Activated CD8-positive, alpha-beta T cell treated with anti-CD3 and anti-CD28 coated beads for 36 hours (primary cell): ENCODE measurements at places on chromosomes 5 and 9. TPM values are rescaled to one million over a fixed set of nuclear protein-coding genes. Genes with fewer than 3 reads are reported as not detected.

DNA sequence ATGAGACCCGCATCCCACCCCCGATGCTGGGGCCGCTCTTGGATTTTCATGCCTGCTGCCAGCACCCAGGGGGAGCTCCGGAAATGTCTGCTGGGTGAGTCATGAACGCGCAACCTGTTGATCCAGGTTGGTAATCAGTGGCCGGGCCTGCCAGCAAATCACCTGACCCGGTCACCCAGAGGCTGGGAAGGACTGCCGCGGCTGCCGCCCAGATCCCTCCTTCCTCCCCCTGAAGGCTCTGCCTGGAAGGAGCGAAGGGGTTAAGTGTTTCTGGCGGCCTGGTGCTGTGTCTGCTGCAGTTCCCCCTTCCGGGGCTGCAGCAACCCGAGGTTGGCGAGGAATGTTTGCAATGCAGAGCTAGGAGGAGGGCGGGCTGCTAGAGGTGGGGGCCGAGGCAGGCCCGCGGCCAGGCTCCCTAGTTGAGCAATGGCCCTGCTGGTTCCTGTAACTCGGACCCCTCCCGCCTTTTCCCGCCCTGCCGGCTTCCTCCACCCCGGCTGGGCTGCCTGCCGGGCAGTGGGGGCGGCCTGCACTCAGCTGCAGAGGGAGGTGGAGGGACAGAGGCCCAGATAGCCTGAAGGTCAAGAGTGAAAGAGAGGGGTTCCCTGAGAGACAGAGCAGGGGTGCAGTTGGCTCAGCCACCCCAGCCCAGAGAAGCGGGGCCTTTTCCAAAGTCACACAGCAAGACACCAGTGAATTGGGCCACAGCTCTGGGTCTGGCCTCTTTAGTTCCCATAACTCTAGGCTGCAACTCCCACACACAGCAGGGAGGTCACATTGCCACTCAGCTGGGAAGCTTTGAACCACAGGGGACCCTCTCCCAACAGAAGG lies 156.3 kb upstream of the IER5L start:
- peak; percentile 67 for DNase-seq

DNA sequence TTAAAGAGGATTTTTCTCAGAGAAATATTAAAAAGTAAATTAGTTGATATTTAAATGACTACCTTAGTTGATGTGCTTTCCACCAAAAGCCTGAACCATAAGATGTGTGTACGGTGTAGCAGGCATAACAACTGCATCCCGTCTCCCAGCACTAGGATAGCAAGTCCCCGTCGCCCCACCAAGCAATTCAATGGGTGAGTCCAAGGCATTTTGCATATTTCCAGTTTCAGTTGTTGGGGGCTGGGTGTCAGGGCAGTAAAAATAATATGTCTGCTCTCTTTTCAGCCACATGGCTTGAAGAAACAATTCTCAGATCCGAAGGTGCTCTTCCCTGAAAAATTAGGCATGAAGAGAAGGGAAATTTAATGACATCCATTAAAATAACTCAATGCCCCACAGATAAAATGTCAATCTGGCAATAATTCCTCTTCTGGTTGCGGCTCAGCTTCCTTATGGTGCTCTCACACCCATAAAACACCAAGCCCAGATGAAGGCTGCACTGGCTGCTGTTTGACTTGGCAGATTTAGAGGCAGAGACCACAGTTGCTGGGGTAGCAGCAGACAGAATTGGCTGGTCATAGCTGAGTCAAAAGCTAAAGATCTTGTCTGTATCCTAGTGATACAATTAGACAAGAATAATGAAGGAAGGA lies 124.4 kb upstream of the ADCY2 start:
- no peak for DNase-seq

- no peak for DNase-seq
Observed at GRCh38 chr9:77582525-77582924, 65.6 kb downstream of the GNA14 start.

DNA sequence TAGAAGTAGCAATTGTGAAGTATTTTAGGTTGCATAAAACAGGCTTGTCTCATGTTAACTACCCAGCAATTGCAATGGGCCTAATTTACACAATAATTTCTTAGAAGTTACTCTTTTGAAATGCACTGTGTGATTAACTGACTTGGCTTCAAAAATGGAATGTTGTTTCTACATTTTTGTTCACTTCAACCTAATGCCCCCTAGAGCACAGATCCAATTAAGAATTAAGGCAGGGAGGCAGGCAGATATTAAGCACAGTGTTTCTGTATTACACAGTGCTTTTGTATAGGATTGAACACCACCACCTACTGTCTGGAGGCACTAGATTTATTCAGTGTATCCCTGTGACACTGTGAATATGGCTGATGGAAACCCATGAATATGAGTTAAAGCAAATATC lies 302.1 kb downstream of the FBXL17 start:
- no peak for DNase-seq

SNX24 gene
- 2.3 TPM for total RNA-seq
